ENCODE measurements at places on chromosomes 16 and 17.

GRCh38 chr16:4215106-4215505 lies 26.8 kb downstream of the SRL start:
- DNase-seq, result no peak

DNA sequence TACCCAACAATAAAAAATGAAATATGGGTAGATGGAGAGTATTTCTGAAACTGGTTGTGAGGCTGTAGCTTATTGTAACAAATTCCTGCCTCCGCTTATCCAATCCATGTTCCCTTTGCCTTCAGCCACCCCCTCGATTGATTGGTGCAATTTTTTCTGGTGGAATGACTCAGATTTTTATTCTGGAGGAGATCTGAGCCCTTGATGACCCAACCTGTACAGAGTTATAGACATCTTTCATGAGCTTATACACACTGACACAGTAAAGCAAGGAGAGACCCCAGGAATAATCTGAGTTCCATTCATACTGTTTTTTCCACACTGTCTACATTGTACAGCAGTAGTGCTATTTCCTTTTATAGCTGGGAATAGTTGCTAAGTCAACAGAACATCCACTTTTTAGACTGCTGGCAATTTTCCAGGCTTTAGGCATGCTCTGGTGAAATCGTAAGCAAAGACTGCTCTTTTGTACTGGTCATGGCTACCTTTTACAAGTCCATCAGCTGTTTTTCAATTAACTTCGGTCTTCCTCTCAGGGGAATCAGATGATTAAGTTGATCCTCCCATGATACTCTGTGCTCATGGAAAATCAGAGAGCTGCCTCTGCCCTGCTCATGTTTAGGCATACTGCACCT lies 30.1 kb downstream of the CCL4 start:
- DNase-seq, result no peak

- no peak for DNase-seq
Observed at GRCh38 chr17:59257101-59257500, 36.8 kb downstream of the GDPD1 start.

DNA sequence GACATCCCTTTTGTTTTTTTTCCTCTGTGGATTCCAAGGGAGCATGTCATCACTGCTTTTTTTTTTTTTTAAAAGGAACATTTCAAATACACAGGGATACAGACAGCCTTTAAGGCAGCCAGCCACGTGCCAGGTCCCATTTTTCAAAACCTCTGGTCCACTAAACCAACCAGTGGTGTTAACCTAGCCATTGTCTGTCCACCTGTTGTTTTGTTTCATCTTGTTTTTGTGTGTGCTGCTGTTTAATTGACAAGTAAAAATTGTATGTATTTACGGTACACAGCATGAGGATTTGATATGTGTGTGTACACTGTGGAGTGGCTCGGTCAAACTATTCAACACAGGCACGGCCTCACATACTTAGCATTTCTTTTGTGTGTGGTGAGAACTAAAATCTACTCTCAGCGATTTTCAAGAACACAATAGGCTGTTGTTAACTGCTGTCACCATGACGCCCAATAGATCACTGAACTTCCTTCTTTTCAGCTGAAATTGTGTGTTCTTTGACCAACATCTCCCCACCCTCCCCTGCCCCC lies 19.2 kb downstream of the TMEM114 start:
- no peak for DNase-seq

DNA sequence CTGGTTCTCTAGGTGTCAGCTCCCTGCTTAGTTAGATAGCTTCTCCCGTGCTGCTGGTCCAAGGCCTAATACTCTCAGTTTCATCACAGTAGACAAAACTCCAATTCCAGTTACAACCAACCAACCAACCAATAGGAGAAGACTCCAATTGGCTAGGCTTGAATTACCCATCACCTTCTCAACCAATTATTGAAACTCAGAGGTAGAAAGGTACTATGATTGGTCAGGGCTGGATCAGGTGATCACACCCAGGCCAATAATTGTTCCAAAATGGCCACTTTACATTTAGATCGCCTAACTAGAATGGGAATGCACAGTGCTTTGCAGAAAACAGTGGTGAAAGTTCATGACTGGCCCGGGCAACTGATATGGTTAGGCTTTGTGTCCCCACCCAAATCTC lies 49.5 kb upstream of the CRHR1 start:
- DNase-seq, result no peak

- no peak for DNase-seq
Observed at GRCh38 chr16:57357330-57358085, 1.1 kb upstream of the CCL22 start.

Measured in iPS-NIHi11 (cell line).